Lower leg skin (tissue), 4 donors: ENCODE measurements at places on chromosomes 12 and 14. TPM values are rescaled to one million over a fixed set of nuclear protein-coding genes. Genes with fewer than 3 reads are reported as not detected.

DNA sequence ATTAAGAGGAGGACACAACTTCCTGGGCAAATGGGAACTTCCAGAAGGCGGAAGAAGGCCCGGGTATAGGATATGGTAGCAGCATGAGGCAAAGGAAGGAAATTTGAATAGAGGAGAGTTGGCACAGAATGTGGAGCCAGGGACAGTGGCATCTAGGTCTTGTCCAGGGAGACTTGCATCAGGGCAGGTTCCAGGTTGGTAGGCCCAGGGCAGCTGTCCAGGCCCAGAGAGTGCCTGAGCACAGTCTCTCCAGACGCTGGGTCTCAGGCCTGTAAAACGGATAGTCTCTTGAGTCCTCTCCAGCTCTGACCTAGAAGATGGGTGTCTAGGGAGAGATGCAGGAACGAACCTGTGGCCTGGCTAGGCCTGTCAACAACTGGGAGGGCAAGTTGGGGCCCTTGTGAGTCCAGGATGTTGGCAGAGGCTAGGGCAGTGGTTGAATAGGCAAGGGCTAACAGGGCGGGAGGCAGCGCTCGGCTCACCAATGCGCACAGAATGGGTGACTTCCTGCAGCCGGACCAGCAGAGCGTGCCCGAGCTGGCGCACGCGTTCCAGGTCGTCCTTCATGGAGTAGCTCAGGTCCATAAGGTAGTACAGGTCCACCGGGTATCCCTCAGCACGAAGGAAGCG, 9.9 kb downstream of the ITGB7 start:
- DNase-seq: peak; percentile 79

DNA sequence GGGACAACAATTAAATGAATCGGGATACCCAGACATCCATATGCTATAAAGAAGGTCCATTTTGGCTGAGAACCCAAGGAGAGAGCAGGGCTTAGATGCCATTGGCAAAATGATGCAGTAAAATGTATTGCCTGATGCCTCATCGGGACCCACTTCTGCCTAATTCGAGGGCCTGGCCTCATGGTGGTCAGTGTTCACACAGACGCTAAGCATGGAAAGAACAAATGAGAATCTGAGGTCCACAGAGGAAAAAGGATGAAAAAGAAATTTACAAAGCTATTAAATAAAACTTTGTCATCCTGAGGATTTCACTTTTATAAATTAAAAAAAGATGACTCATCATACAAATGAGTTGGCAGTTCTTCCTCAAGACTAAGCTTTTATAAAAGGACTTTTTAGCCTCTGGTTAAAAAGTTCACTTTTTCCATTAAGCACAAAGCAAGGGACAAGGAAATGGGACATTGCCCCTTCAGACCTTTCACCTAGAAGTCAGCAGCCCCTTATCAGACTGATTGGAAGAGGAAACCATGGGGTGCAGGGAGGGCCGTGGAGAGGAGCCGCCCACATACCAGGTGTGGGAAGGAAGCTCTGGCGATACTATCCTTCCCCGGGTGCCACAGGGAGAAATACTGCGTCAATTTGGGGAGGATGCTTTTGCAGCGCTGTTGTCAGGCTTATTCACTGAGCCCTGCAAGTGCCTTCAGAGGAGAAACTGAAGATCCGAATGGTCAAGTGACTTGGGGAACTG, 176.0 kb downstream of the EGLN3 start:
- DNase-seq: no peak

DNA sequence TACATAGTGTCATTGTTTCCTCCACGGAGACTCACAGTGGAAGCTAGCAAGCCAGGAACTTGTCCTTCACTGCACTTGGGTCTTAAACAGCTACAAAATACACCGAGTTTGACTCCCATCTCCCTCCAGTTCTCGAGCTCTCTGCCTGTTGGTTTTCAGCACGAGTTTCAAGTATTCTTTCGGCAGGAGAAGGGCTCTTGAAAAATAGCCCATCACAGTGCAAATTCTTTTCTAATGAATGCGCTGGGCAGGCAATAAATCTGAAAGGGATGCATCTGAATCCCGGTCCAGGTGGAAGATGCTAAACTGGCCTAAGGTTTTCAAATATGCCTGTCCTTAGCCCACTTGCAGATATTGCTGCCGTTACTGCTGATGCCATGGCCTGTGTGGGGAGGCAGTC, 173.9 kb downstream of the CACNA1C start:
- no peak for DNase-seq

DNA sequence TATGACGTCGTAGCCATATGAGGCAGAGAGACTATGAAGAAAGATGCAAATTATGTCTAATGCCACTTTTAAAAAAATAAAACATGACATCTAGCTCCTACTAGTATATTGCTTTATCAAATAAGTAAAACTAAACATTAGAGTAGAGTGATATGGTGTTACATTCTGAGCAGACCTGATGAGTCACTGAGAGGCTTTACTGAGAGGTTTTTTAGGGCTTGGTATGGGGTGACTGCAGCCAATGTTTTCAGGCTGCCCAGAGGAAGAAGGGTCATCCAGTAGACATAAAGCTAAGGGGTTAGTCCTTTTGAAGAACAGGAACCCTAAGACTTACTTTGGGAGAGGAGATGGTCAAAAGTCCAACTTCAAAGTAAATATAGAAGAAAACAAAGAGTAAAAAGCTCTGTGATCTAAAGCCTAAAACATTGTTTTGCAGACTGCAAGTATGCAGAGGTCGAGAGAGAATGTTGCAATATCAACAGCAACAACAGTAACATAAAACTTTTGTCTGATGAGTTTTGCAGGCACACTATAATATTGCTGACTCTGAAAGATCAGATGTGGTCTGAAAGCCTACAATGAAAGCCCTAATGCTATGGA, 774.7 kb downstream of the TMTC2 start:
- DNase-seq: no peak

- peak; percentile 97 for DNase-seq
These were observed 109.9 kb downstream of the NCOR2 start for GRCh38 chr12:124457287-124458219.

Gene HHIPL1
- total RNA-seq: 0.71 TPM

GRCh38 chr12:105522166-105522825, 191.8 kb downstream of the C12orf75 start:
- DNase-seq: no peak

Gene ARHGAP9
- total RNA-seq: 2.3 TPM

DNA sequence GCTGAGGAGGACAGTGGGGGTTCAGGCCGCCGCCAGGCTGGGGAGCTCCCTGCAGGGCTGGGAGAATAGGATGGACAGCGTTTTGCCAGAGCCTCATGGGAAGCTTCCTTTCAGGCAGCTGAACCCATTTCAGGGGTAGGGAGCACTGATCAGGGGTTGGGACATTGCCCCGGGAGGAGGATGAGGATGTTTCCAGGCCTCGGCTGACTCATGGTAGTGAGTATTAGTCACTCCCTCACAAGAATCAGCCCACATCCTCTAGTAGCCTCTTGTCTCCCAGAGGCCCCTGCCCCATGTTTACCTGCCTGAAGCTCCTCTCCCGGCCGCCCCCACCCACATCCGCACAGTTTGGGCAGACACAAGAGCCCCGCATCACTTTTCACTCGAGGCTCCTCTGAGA, 89.8 kb downstream of the ZFP36L1 start:
- DNase-seq: peak; percentile 63

Gene KRT80
- total RNA-seq: 349 TPM

Gene GPRC5D
- 51.1 TPM for total RNA-seq

DNA sequence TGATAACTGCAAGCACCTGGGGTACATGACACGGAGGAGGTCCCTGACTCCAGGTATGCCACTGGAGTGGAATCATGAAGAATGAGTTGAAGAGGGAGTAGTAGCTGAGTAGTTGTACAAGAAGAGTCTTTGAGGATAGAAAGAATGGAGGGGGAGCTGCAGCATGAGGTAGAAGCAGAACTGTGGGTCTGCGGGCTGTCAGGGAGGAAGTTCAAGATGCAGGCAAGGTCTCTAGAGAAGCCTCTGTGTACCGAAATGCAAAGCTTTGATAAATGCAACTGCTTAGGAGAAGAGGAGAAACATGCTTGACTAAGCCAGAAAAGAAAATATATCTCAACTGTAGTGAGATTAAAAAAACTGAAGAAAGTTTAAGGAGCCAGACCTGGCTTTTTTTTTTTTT, 91.5 kb downstream of the CPNE8 start:
- no peak for DNase-seq

Gene APOF
- total RNA-seq: not detected

DNA sequence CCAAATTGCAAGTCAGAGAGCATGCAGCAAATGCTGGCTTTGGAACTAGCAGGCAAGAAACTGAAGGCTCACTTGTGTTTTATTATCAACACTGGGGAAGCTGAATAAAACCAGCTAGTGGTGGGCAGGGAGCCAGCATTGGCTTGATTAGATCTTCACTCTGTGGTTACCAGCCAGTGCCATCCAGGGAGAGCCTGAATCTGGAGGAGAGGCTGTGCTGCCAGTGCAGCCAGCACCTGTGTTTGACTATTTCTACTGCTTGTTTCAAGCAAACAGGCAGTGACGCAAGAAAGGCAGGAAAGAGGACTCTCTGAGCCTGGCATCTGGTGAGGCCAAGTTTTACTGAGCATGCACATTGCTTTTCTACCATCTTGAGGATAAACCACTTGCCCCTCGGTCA, 247.0 kb downstream of the PHLDA1 start:
- peak; percentile 89 for DNase-seq

DNA sequence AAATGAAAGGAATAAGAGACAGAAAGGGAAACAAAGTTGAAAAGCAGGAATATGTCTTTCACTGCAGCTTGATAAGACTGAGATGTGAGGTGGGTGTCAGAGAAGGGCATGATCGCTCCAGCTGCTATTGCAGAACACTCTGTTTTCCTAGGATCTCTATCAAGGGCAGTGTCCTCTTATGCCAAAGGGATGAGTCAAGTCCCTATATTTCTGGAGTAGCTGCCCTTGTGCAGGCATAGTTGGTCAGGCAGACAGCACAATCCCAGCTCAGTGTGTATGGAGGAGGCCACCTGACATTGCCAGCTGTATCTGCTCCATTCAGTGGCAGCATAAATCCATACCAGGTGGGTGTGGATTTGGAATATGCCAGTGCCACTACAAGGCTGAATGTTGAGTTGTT, 101.6 kb downstream of the DAD1 start:
- DNase-seq: no peak

- peak; percentile 85 for DNase-seq
These were observed 64.9 kb upstream of the STRN3 start for GRCh38 chr14:31090883-31091764.

- no peak for DNase-seq
These were observed 162.5 kb upstream of the ABCD2 start for GRCh38 chr12:39782026-39782545.

- no peak for DNase-seq
These were observed 38.8 kb upstream of the EML1 start for GRCh38 chr14:99754141-99755067.

Gene RNF212B
- total RNA-seq: not detected

GRCh38 chr12:80709811-80710726, 2.6 kb downstream of the MYF6 start:
- DNase-seq: no peak

DNA sequence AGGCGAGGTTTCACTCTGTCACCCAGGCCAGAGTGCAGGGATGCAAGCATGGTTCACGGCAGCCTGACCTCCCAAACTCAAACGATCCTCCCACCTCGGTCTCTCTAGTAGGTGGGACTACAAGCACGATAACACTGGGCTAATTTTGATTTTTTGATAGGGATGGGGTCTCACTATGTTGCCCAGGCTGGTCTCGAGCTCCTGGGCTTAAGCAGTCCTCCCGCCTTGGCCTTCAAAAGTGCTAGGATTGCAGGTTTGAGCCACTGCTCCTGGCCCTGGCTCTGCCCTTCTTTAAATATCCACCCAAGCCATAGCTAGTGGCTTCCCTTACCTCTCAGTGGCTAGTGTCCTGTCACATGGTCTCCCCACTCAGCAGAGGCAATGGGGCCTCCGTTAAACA, 17.8 kb downstream of the SFSWAP start:
- DNase-seq: no peak

DNA sequence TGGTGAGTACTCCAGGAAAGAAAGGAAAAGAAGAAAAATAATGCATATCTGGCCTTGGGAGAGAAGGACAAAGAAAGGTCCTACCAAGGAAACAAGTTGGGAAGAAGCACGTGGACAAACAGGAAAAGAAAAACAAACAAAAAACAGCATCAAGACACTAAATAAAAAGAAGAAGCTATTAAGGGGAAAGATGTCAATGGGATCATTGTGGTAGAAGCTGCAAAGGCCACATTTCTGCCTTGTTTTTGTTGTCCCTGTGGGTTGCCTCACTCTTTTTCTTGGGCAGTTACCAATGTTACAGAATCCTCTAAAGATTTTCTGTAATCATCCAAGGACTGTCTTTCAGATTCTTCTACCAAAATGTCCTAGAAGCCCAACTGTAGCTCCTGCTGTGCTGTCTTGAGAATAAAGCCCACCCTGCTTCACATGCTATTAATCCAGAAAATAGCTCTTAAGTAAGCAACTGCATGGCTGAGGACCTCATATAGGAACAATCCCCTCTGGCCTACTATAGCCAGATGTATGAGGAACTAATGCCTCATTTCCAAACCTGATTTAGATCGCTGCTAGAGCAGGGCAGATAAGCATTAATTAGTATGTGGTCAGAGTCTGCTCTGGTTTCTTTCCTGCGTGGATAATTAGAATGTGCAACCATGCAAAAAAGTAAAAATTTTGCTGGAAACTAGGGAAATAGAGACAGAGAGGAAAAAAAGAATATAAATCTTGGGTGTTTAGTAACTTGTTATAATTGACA, 10.2 kb upstream of the CPNE8 start:
- DNase-seq: no peak

- DNase-seq: no peak
These were observed 15.2 kb upstream of the DLK1 start for GRCh38 chr14:100711493-100711892.

Gene DENND5B
- total RNA-seq: 6.4 TPM

- DNase-seq: no peak
These were observed 16.4 kb downstream of the GALNT6 start for GRCh38 chr12:51374856-51375255.

DNA sequence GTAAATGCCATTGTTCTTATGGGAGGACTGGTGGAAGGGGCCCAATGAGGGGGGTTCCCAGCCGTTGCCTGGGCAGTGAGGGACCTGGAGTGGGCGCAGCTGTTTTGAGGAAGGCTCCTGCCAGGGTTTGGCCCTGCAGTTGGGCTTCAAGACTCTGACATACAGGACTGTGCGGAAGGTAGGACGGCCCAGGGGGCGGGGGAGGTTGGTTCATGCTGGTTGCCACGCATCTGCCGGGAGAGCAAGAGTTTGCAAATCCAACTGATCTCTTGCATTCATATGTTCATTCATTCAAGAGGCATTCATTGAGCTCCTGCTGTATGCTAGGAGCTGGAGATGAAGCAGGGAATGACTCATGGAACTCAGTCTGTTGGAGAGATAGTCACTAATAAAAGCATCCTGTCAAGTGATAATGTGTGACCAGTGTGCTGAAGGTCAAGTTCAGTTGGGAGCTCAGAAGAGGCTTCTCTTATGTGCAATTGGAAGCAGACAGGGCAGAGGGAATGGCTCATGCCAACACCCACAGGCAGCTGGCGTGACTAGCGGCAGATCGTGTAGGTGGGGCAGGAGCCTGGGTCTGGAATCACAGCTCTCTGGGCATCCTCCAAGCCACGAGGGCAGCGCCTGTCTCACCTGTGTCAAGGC, 7.8 kb downstream of the SH2B3 start:
- no peak for DNase-seq
